NCI-H460 (cell line): ENCODE measurements at places on chromosomes 1 and 21. TPM values are rescaled to one million over a fixed set of nuclear protein-coding genes. Genes with fewer than 3 reads are reported as not detected.

The USH2A gene
- total RNA-seq, result 0.02 TPM in 1 of 2 replicates, not detected in the other

DNA sequence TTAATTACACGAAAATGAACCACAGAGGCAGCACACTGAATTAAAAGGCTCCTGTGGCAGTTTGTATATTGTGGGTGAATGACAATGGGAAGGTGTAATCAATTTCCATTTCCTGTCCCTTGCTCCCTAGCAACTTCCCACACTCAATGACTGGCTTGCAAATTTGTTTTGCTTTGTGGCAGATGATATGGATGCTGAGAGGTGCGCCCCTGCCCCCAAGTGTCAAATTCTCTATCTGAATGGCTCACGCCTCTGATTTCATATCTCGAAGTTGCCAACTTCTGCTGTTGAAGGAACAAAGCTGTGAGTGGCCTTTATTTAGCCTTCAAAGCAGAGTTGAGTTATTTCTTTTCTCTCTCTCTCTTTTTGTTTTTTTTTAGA lies 86.0 kb downstream of the FOXD2 start:
- DNase-seq, result no peak

The TP53BP2 gene
- total RNA-seq, result 27.0 and 27.2 TPM in 2 replicates

- peak; percentile 70 for DNase-seq
Observed at GRCh38 chr21:20996421-20997310, 1.5 kb upstream of the NCAM2 start.

GRCh38 chr1:245791410-245792312 lies 636.9 kb downstream of the KIF26B start:
- DNase-seq, result no peak
